CD4-positive, alpha-beta T cell treated with Interleukin-10 for 1 hour (primary cell): ENCODE measurements at places on chromosomes 1 and 21.

DNA sequence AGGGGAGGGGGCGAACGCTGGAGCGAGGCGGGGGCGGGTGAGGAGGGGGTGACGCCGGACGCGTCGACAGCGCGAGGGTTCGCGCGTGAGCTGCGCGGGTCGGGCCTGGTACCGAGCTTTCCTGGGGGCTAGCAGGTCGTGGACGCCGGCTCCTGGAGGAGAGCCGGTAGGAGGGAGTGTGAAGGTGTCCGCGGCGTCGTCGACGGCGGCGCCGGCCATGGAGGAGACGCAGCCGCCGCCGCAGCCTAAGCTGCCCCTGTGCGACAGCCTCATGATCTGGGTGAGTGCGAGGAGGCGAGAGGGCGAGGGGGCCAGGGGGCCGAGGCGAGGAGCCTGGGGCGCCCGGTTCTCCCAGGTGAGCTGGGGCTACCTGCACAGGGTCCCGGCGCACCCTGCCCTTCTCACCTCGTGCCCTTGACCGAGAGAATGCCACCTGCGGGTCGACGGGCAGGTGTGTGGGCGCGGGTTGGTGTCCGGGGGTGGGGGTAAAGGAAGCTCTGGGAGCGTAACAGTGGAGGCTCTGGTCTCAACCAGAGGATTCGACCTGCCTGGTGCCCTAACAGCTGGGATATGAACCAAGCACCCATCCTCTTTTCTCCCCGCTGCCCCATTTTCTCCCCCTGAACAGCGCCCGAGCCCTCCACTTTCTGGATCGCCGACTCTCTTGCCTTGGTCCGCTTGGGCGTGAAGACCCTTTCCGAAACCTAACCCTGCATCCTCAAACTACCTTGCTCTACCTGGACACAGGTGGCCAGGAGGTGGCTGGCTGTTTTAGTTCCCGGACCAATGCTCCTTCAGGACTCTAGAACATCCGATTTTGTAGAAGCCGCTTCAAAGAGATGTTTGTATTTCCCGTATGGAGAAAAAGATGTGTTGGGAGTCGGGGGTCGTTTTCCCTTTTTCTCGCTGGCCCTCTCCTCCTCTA lies at the start of gene HOOK1:
TSS of gene HOOK1 (plus strand) at position 49 of the 925 bp plus-strand sequence. CDS start at position 218, 169 bp downstream.
- no peak for DNase-seq

DNA sequence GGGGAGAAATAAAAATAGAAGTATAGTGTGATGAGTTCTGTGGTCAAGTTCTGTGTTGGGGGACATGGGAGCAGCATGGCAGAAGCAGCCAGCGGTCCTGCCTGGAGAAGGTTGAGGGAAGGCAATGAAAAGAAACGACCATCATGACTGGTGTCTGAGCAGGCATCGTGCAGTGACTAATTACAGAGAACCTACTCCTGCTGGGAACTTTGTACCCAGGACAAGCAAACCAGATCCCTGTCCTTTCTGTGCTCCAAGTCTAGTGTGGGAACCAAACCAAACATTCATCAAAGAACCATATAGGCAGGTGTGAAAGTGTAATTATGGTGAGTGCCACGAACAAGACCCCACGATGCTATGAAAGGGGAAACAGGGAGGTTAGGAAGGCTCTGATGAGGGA lies 25.8 kb downstream of the KIAA0040 start:
- DNase-seq = no peak

DNA sequence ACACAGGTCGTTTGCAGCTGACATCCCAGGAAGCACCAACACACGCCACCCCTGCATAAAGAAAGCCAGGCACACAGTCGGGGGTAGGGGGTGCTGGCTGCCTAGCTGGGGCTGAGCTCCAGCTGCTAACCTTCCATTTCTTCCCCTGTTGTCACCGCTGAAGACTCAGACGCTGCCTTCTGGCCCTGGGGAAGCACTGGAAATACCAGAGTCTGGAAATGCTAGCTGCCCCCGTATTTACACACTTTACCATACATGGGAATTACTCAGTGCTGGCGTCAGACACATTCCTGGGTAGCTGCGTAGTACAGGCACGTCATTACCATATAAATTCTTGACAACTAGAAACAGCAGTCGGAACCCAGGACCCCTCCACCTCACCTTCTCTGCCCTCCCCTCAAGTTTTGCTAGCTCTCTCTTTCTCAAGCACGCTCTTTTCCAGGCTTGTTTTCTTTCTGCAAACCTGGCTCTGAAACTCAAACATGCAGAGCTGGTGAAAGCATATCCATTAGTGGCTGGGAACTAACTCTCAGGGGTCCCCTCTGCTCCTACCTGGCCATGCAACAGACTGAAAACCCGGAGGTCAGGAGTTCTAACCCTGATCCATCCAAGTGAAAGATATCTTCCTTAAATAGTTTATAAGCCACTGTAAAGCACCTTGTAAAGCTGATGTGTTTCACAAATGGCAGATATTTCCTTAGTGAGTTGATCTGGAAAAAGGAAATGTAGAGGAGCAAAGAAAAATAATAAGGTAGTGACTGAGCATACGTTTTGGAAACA lies 3.3 kb downstream of the CSRP1 start:
- no peak for DNase-seq

- no peak for DNase-seq
Measured at GRCh38 chr1:196677781-196678509, 26.1 kb downstream of the CFH start.

DNA sequence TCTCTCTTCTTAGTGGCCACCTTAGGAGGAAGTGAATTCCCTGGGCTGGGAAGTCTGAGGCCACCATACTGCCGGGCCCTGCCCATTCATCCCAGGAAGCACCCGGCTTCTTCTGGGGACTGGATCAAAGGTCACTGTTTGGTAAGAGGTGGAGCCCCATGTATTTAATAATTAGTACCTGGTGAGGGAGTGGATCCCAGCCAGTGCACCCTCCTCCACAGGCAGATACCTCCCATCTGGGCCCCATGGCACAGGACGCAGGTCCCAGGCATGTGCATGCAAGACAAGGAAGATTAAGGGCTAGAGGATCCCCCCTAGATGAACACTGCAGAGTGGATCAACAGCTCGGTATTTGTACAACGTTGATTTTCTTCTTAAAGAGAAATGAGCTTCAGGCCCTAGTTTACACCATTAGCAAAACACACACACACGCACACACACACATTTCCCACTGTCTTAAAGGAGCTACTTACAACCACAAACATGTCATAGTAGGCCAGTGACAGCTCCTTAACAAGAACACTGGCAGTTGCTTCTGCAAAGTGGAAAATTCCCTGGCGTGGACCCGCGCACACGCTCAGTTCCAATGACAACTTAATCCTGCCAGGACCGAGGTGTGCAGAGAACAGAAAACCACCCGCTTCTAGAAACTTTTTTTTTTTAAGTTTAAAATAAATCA lies 90.7 kb downstream of the MRPL37 start:
- peak; percentile 15 for DNase-seq

DNA sequence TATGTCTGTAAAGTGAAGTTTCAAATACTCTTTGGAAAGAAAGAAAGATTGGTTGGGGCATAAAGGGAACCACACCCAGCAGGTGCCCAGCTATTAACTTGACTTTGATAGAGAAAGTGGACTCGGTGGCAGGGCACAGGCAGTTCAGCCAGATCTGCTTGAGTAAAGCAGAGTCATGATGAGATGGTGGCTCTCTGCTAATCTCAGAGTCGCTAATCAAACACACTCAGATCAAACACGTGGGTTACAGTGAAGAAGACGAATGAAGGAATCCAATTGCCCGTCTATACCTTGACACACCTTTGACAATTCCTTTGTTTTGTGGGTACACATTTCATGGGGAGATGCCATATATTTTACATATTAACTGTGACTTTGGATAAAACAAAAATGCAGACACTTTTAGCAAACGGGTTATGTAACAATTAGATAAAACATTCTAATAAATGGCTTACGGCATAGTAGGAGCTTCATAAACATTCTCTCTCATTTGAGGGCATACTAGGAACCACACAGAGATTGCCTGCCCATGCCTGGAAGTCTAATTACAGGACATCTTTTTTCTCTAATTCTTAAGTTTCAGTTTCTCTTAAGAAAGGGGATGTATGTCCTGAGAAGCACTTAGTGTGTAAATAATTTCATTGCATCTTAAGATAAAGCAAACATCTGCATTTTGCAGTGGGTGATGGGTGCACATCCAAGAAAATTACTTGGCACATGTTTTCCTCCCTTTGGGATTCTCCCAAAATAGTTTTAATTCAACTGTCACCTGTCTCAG lies 7.2 kb downstream of the CBR1 start:
- no peak for DNase-seq

DNA sequence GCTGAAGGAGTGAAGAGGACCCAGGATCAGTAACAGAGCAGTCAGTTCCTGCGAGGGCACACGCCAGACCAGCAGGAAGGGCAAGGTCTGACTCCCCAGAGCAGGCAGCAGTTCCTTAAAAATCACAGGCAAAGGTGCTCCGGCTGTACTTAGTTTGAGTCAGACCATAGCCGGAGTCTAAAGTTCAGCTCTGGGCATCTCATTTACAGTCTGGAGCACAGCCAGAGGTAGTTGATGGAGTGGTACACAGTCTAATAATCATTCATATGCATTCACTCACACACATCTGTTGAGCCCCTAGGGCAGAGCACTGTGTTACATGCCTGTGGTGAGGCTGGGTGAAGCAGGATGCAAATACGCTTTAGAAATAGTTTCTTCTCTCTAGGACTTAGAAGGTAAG lies 7.3 kb upstream of the AMIGO1 start:
- no peak for DNase-seq

DNA sequence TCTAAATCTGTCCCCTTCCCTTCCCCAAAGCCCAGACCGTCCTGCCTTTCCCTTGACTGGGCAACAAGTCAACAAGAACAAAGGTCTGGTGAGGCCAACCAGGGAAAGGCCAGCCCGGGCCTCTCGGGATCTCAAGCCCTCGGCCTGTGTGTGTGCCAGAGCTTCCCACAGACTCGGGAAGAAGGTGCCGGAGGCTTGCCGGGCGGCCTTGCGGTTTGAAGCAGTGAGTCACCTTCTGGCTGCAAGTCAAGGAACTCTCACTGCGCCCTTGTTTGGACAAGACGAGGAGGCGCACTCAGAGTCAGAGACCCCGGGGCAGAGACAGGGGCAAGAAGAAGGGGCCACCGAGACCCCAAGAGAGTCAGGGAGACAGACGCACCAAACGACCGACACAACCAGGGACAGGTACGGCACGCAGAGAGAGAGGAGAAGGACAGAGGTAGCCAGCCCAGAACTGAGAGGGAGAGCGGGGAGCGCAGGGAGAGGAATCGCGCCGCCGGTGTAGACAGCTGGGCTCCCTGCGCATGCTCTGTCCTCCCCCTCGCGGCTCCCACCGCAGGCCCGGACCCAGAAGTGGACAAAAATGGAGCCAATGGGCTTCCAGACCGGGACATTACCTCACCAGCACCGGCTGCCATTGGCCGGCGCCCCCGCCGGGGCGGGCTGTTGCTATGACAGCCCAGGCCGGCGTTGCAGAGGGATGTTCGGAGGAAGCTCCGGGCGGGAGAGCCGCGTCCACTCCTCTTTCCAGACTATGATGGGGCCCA lies 66.6 kb upstream of the LAPTM5 start:
- DNase-seq = peak; percentile 78

- DNase-seq = no peak
Measured at GRCh38 chr1:205315008-205315618, 6.4 kb downstream of the NUAK2 start.

DNA sequence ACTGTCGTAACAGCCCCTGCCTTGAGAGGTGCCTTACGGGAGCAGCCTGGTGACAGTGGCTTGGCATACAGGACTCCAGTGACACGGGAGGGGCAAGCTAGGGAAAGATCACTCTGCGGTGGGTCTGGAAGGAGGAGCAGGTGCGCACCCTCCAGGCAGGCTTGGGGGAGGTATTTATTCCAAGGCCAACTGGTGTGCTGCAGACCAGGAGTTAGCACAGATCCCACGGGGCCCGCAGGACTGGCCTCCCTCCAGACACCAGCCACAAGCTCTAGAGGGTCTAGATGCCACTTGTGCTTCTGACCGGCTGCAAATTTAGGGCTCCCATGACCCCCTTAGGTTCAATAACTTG lies 22.1 kb downstream of the PSEN2 start:
- no peak for DNase-seq

GRCh38 chr1:9213956-9214355 lies 20.6 kb upstream of the H6PD start:
- no peak for DNase-seq

DNA sequence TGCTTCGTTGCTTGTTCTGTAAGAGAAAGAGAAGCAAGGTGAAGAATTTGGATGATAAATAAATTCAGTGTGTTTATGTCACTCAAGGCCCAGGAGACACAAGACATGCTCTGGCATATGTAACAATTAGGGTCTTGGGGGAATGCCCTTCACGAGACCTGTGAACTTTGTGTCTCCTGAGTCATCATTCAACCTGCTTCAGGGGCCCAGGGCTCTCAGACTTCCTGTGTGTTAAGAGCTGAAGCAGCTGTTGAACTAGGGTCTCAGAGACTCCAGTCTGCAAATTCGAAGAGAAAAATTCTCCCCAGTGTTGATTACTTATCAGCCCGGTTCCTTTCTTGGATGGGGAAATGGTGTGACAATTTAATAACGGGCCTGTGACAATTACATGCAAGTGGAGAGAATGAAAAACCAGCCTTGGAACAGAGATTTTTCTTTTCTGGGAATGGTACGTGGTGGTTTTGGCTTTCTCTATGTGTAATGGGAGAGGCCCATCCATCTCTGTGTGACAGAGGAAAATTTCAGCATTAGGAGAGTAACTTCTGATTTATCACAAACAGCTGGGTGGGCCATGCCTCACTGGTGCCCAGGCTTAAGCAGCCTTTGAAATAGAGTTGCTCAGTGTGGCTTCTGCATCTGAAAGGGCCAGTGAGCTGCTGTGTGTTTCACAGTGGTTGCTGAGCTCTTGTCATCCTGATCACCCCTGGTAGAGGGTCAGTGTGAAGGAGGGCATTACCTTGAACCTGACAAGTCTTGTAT lies 22.4 kb downstream of the HUNK start:
- no peak for DNase-seq

GRCh38 chr1:17245816-17246325 lies 3.0 kb upstream of the PADI3 start:
- DNase-seq = no peak

- DNase-seq = no peak
Measured at GRCh38 chr1:171286032-171286705, 27.8 kb upstream of the FMO4 start.

GRCh38 chr1:175136246-175136645 lies 56.3 kb downstream of the KIAA0040 start:
- no peak for DNase-seq

DNA sequence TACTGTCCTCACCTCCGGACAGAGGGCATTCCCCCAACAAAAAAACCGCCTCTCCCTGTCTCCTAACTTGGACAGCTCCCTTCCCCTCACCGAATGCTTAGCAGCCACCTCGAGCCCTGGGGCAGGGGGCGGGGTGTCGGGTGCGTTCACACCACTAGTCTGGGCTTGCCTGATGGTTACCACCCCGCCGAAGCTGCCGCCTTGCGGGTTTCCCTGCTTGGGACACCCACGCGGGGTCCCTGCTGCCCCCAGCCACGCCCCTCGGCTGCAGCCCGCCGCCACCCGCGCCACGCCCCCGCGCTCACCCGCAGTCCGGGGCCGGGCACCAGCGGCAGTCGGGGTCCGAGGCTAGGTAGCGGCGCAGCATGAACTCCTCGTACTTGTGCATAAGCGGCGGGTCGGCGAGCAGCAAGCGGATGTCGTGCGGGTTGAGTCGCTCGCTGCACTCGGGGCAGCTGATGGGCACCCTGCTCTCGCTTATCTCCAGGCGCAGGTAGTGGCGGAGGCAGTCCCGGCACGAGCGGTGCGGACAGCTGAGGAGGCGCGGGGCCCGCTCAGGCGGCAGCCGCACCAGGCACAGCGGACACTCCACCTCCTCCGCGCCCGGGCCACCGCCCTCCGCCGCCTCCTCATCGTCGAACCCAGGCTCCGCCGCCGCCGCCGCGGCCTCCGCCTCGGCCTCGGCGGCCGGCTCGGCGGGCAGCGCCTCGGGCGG lies 706 bp downstream of the RNF19B start:
- peak; percentile 69 for DNase-seq
